ENCODE measurements at places on chromosomes 2 and 18.

DNA sequence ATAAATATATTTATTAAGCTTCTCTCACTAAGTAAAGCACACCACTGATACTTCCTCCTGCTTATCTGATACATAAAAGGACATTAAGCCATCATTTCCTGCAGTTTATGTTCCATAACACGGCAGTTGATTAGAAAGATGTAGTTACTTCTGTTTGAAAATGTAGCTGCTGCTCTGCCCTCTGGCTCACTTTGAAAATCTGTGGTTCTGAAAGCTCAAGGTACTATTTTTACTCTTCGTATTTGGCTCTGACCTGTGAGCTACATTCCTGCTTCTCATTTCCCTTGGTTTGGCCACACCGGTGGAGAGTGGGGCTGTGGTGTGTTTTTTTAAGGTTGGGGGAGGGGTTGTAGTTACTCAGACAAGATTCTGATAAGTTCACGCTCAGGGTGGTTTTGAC lies 12.8 kb upstream of the TTN start:
- no peak for DNase-seq

DNA sequence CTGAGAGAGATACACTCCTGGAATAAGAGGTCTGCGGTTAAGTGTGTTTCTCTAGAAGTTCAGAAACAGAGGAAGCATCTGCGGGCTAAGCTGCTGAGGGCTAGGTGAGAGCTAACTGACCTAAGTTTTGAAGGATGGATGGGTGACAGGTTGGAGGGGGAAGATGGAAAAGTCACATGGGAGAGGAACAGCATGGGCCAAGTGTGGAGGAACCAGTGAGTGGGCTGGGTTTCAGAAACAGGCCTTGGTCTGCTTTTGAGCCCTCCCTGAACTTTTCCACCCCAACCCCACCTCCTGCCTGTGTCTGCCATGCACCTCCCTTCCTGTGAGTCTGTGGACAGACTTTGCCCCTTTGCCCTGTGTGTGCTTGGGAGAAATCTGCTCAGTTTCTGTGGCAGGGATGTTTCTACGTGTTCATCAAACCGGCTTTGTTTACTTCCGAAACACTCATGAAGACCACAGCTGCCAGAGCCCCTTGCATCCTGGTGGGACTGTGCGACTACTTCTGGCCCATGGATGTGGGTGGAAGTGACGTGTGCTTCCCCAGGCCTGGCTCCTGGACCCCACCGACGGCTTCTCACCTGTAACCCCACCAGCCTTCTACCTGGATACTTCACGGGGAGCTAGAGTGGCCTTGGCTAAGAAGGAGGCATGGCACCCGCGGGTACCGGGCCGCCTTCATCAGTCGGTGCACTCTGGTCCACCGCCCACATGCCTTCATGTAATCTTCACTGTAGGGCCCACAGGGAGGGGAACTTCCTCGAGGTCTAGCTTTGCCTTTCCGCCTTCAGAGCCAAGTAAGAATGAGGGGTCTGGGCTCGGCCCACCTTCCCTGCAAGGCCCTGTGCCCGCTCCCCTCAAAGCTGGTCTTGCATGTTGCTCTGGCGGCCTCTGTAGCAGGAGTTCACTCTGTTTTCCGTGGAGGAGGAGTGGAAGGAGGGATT lies 1.4 kb upstream of the HPCAL1 start:
- no peak for DNase-seq

DNA sequence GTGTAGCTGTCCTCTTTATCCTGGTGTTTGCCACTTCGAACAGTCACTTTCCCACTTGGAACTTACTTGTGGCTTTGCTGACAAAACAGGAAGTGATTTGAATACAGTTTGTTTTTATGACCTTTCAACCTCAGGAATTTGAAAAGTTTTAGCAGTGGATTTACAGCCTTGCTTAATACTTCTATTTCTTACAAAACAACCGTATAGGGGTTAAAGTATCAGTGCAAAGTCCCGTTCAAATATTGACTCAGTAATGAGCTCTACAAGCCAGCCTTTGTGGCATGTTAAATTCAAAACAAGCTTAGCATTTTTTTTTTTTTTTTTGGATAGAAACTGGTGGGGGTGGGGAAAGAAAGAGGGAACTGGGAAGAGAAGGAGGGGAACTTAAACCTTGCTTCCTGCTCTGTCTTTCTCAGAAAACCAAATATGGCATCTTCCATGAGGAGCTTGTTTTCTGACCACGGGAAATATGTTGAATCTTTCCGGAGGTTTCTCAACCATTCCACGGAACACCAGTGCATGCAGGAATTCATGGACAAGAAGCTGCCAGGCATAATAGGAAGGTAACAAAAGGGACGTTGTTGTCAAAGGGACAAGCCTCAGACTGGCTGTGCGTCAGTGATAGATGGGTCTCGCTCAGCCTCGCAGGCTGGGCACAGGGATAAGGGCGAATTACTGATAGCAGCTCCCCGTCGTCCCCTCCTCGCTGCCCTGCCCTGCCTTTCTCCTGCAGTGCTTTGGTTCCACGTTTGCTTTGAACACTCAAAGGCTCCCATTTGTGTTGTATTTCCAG lies at the start of gene HNMT:
Gene HNMT, plus strand, starts transcription at position 408 of the 793 bp plus-strand sequence. Its CDS starts 19 bp downstream, at position 427.
- DNase-seq = no peak

DNA sequence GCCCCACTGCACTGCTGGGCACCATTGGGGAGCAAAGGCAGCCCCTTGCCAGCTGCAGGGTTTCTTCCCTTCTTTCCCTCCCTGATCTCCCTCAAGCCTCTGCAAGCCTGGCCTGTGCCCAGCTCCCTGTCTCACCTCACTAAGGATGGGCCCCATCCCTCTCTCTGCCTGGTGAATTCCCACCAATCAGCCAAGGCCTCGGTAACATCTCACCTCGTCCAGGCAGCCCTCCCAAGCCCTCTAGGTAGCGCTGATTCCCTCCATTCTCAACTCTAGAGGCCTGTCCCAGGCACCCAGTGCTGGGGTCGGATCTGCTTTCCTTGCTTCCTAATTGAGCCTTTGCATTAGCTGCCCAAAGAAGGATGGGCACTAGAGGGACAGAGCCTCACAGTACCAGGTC lies 63.0 kb downstream of the CELF4 start:
- DNase-seq = no peak

Measured in T-helper 2 cell (primary cell).